Stimulated activated CD8-positive, alpha-beta memory T cell treated with anti-CD3 and anti-CD28 coated beads, Interleukin-15, amount 100 ng/mL, for 1 hour (primary cell): ENCODE measurements at places on chromosomes 7 and 10.

GRCh38 chr10:128049226-128050120, 76.8 kb downstream of the MKI67 start:
- no peak for DNase-seq

DNA sequence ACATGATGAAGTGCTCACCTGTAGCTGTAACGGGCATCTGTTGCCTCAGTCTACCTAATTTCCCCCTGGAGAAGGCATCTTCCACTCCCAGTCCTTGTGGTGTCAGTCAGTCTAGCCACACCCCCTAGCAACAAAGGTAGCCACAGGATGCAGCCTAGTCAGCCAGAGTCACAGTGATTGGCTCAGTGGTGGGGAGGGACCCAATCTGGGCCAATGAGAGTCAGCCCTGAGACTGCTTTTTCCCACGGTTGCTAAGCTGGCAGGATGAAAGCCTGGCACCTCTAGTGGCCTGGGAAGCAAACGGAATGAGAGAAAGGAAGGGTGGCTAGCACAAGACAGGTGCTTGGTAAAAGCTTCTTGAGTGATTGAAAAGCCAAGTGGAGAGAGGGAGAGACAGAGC, 118.6 kb downstream of the SH3PXD2A start:
- DNase-seq: no peak

DNA sequence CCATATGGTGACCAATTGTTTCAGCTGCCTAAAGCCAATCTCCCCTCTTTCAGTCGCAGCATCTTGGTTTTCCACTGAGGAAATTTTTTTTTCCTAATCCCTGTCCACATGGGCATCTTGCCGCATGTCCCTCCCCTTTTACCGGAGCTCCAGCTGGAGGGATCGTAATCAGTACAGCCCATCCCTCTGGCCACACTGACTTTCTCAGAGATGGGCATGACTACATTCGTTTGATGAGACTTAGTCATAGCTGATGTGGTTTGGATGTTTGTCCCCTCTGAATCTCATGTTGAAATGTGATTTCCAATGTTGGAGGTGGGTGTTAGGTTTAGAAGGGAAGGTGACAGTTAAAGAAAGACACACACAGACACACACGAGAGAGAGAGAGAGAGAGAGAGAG, 186.8 kb upstream of the CXCL12 start:
- DNase-seq: no peak

GRCh38 chr10:92384741-92385140, 93.8 kb downstream of the MARCHF5 start:
- no peak for DNase-seq

- DNase-seq: no peak
These were observed 9.5 kb downstream of the CALML3 start for GRCh38 chr10:5534051-5534821.

GRCh38 chr10:792792-793100, 103.3 kb upstream of the DIP2C start:
- no peak for DNase-seq

- no peak for DNase-seq
These were observed 101.5 kb downstream of the GRM3 start for GRCh38 chr7:86745013-86745745.

DNA sequence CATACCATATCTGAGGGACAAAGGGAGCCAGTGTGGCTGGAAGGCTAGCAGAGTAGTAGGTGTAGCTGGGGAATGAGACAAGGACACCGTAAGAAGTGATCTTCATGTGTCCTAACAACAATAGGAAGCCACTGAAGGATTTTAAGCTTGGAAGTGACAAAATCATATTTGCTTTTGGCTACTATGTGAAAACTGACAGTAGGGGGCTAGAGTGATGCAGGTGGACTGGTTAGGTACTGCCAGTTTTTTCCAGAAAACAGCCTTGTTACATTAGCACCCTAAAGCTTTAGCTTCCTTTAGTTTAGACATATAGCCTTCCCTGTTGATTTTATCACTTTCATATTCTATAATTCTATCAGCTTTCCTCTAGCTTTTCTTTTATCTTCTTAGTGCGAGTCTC, 637.1 kb downstream of the ANKRD7 start:
- no peak for DNase-seq

DNA sequence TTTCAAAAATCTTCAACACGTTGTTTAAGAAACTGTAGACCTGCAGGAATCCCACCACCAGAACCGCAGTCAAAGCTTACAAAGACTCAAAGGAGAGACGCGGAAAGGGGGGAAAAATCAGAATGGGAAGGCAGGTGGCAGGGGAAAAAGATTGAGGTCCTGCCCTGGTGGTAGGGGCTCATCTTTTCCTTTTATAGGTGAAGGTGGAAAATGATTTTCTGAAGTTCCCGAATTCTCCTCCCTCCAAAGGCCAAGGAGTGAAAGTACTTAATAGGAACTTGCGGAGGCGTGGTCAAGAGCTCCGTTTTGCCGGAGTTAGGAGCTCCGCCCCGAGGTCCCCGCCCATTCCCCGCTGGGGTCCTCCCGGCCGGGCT, 724 bp downstream of the BBIP1 start:
- peak; percentile 71 for DNase-seq

- no peak for DNase-seq
These were observed 34.6 kb downstream of the CARD11 start for GRCh38 chr7:3009086-3009485.

- DNase-seq: no peak
These were observed 97.9 kb downstream of the RTKN2 start for GRCh38 chr10:62170732-62171131.

DNA sequence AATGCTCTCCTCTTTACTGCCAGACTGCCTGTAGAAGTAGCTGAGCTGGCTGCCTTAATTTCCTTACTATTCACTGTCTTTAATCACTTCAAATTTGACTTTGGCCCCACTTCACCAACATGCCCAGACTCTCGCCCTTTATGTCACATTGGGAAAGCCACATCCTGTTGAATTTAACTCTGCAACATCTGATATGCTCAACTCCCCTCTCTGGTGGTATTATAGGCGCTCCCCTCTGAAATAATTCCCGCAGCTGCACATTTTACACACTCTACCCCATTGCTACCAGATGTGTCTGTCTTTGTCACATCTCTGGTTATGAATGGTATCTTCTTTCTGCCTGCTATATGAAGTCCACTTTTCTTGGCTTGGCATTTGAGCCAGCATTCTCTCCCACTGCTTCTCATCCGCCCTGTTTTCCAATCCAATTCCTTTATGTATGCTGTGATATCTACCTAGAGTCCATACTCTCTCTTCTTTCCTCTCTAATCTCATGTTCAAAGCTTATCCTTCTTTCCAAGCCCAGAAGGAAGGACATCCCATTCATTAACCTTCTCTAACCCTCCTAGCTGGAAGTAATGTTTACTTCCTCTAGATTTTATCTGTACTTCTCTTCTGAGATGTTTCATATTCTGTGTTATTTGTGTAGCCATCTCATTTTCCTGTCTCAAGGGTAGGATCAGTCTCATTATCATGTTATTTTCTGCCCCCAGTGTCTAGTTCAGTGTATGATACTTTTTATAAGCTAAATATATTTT, 134.5 kb downstream of the ST7 start:
- DNase-seq: no peak

DNA sequence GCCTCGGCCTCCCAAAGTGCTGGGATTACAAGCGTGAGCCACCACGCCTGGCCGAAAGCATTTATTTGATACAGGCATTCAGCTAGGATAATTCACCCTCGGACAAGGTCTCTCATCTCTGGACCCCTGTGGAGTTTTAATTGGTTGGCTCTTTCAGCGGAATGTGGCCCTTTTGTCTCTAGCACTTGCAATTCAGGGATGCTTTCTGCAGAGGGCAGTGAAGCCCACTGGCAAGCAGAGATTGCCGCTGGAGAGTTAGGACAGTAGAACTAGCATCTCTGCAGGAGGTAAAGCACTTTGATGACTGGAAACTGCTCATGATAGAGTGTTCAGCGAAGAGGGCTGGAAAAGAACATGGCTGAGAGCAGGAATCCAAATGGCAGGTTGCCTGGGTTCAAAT, 62.0 kb downstream of the SUFU start:
- no peak for DNase-seq

DNA sequence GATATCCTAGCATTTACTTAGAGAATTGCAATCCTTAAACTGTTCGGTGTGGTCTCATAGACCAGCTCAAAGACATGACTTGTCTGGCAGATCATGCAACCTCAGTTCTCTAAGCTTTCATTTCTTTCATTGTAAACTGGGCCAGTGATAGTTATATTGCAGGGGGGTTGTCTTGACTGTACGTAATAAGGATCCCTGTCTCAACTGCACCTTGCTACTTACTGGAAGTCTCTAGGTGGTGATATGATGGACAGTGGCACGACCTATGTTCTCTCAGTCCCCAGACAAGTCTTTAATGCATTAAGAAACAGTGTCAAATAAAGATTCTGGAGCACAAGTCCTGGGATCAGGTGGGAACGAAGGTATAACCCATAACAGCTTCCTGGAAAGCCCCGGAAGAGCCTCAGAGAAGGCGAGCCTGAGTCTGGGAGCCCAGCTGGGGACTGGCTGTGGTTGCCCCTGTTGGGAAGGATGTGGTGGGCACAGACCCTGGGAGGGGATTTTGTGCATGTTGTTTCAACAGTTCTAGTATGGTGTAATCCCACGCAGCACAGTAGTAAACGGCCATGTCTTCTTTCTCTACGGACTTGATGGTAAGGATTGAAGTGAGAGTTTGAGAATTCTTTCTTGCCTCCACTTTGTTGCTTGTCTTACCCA, 26.0 kb upstream of the TARP start:
- DNase-seq: no peak

DNA sequence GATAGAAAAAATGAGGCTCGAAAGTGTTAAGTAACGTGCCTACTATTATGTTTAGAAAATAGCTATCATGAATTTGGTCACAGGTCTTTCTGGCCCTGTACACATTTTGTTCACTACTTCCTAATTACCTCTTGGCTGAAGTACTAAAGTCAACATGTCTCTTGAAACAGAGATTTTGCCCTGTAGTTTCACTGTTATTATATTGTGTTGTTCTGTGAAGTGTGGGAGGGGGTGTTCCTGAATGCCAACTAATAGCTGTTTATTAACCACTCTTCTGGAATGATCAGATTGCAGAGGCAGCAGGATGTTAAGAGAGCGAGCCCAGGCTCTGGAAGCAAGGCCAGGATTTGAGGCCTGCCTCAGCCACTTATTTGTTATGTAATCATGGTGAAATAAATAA, 72.1 kb downstream of the RNF133 start:
- no peak for DNase-seq

DNA sequence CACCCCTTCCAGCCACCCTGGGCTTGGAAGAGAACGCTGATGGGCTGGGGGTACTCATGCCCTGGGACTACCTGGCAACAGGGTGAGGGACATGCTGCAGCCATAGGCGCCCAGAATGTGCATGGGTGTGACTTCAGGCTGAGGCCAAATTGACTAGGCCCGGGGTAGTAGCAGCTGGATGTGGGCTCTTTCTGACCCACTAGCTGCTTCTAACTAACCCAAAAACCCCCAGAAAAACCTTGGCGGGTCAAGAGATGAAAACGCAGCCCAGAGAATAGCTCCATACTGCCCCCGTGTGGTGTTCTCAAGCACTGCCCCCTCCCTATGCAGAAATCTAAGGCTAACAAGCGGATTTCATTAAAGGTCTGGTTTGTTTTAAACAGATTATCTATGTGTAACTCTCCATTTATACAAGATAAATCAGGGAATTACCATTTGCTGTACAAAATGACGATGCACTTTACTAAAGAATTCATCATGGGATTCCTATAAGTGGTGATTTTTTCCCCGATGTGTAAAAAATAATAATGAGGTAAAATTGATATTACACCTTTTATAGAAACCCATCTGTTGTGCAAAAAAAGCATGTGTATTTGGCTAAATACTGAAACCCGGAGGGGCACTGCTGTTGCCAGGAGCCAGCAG, 4.2 kb downstream of the SMARCD3 start:
- peak; percentile 34 for DNase-seq

GRCh38 chr7:17466216-17466615, 167.8 kb downstream of the AHR start:
- no peak for DNase-seq

- no peak for DNase-seq
These were observed 367.9 kb upstream of the MBL2 start for GRCh38 chr10:53140506-53140905.

DNA sequence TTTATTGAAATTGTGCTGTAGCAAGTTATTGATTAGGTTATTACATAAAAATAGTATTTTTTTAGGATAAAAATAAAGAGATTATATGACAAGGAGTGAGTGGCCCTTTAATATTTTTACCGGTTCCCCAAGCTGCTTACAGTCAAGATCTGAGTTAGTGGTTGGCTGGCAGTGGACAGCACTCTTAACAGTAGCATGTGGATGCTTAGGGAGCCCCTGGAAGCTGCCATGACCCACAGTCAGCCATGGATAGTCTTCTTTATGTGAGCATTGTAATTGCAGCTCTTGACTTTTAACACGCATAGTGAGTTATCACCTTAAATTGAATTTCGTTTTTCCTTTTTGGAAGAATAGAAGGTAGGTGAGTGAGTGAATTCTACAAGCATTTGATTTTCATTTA, 22.1 kb downstream of the RAB18 start:
- no peak for DNase-seq

GRCh38 chr10:61921143-61921542, 19.6 kb downstream of the ARID5B start:
- no peak for DNase-seq
